ENCODE measurements at places on chromosomes 12 and 14.

DNA sequence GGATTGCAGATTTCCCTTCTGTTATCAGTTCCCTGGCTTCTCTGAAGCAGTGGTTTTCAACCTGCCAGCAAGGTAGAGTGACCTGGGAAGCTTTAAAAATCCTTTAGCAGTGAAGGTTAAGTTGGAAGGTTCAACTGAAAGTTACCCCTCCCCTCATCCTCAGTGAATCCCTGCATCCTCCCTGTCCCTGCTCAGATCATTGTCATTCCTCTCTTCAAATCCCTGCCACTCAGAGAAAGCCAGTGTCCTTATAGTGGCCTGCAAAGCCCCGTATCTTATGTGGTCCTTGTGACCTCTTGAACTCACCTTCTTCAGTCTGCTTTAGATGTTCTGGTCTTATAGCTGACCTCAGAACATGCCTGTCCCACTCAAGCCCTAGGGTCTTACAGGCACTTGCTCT, 53.6 kb downstream of the PPM1A start:
- DNase-seq = no peak

GRCh38 chr12:56816491-56816890, 53.4 kb downstream of the HSD17B6 start:
- DNase-seq = no peak

- no peak for DNase-seq
These were observed 23.6 kb upstream of the ADAM20 start for GRCh38 chr14:70558356-70558755.

- DNase-seq = peak; percentile 97
These were observed 110.4 kb downstream of the ZFP36L1 start for GRCh38 chr14:68682166-68683103.

- DNase-seq = peak; percentile 82
These were observed 55.2 kb downstream of the GALNT4 start for GRCh38 chr12:89469361-89469760.

- DNase-seq = peak; percentile 91
These were observed at the start of gene BCL2L2 for GRCh38 chr14:23306412-23307145. Gene BCL2L2 (plus strand): TSS chr14:23306833. CDS start chr14:23307768, 935 bp downstream.

DNA sequence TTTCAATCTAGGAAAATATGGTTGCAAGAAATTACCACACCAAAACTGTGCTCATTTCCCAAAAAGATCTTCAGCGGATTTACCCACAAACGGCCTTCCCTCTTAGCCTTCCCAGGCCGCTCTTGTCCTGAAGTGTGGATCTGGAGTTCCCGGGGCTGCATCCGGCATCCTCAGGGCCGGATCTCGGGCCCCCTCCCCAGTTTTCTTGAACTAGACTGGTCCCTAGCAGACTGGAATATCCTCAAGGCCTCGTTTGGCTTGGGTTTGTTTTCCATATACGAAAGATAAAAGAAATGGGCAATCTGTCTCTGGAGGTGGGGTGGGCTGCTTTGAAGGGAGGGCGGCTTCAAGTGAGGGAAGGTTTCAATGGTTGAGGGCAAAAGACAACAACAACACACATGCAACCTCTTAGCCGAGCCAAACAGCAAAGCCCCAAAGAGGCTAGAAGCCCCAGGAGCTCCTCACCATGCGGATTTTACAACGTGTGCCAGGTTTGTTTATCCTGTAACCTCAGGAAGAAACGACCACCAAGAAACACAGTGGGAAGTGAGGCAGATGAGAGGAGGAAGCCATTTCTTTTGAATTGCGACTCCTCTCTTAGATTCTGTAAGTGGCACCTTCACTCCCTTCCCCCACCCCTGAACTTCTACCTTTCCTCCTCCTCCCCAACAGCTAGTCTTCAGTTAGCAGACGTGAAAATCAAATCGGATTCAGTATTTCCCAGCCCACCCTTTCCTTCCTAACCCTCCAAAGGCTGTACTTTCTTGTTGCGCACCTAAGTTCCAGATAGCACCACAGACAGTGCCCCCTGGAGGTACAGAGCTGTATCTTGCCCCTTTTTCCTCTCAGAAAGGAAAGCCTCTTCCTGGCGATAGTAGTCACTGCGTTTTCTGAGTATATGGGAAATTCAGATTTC, 2.6 kb downstream of the MYF6 start:
- no peak for DNase-seq

GRCh38 chr12:47758834-47759690, at the start of gene RAPGEF3:
Gene RAPGEF3 (minus strand): TSS chr12:47758880. CDS start chr12:47758556, 324 bp downstream.
- peak; percentile 83 for DNase-seq

DNA sequence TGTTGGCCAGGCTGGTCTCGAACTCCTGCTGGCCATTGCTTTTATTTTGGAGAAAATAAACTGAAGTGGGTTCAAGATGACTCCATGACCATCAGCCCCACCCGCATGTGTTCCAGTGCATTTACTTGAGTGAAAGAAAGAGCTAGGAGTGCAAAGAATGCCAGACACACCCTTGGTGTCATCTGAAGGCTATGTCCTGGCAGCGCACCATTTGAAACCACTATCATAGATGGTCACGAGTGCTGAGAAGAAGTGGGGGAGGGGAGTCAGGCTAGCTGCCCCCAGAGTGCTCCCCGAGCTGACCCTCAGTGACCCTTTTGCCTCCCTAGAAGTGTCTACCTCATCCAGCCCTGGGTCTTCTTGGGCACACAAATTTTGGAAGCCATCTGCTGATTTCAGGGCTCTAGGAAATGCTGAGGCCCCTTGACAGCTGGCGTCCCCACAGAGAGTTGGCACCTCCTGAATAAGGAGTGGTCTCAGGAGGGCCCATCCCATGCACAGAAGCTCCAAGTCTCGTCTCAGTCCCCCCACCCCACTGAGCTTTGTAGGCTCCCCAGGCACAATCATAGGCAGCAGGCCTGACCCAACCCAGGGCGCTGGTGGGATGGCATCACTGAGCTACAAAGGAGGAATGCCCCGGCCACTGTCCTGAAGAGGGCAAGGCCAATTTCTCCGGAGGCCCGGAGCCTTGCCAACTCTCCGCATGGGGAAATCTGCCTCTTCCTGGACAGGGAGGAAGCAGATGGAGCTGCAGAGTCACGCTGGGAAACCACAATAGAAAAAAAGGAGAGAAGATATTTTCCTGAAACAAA, 28.0 kb downstream of the PXN start:
- DNase-seq = peak; percentile 81

DNA sequence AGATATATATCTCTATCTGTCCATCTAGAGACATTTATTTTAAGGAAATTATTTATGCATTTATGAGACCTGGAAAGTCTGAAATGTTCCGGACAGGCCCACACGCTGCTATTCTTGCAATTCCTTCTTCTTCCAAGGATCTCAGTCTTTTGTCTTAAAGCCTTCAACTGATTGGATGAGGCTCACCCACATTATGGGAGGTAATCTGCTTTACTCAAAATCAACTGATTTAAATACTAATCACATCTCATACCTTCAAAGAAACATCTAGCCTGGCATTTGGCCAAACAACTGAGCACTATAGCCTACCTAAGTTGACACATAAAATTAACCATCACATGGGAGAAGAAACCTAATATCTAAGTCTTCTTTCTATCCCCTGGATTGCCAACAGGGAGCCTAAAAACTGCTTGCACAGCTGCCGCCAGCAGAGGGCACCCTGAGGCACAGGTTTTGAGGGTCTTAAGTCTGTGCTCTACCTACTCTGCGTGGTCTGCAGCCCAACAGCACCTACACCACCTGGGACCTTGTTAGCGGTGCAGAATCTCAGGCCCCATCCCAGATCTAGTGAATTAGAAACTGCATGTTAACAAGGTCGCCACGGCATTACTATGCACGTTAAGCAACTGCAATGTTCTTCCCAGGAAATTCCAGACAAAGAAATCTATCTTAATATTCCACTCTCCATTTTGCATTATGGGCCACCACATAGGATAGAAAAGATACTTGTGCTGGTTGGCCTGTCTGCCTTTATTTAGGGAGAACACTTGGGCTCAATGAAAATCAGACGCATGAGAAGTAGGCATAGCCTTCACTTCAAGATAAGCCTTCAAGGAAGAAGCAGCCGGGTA, 249.7 kb downstream of the FOXG1 start:
- DNase-seq = peak; percentile 57

DNA sequence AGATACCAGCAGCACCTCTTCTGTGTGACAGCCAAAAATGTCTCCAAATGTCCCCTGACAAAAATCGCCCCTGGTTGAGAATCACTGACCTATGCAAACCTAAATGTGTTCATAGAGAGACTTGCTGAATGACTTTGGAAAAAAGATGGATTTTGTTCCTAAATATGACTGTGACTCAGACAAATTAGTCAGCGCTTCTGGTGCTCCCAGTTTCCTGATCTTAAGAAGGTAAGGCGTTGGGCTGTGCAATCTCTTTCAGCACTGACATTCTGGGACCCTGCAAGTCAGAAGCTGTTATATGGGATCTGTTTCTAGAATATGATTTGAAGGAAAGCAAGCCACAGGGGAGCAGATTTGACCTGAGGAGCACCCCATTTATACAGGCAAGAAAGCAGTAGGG, 90.6 kb upstream of the PWP1 start:
- DNase-seq = peak; percentile 52

GRCh38 chr12:26018926-26019325, 60.4 kb downstream of the RASSF8 start:
- DNase-seq = peak; percentile 60

GRCh38 chr12:1972260-1972659, 32.0 kb downstream of the DCP1B start:
- DNase-seq = peak; percentile 56

DNA sequence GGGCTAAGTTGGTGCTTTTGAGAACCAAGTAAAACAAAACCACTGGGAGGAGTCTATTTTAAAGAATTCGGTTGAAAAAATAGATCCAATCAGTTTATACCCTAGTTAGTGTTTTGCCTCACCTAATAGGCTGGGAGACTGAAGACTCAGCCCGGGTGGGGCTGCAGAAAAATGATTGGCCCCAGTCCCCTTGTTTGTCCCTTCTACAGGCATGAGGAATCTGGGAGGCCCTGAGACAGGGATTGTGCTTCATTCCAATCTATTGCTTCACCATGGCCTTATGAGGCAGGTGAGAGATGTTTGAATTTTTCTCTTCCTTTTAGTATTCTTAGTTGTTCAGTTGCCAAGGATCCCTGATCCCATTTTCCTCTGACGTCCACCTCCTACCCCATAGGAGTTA, 1.8 kb upstream of the RAB5B start:
- peak; percentile 84 for DNase-seq

DNA sequence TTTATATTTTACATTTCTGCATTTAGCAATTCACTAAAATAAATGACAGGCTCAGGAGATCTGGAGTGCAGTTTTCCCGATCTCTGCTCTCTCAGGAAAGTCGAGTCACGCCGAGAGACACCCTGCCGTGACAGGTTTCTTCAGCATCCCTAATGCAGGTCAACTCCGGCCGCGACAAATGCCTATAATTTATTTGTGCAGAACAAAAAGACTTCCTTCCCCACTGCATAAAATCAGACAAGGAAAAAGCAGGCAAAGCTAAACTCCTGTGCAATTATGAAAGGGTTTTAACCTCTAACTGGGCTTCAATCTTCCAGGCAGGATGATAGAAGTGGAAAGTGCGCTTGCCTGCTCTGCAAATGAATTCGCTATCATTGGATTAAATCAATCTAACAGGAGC, 28.1 kb downstream of the SPRING1 start:
- DNase-seq = no peak

DNA sequence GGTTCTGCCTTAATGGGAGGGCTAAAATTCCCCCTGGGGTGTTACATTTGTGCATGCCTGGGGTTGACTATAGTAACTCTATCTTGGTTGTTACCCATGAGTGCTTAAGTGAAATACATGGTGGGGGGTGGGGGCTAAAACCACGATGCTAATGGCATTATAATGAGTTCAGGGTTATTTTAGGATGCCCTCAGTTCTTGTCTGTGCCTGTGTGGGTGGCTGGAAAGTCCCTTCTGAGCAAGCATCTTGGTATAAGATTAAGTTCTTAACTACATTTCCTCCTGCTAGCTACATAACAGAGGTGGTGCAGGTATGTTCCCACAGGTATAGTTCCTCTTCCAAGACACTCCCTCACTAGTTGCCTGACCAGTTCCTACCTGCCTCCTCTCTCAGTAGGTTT, 822.3 kb downstream of the LRFN5 start:
- no peak for DNase-seq

DNA sequence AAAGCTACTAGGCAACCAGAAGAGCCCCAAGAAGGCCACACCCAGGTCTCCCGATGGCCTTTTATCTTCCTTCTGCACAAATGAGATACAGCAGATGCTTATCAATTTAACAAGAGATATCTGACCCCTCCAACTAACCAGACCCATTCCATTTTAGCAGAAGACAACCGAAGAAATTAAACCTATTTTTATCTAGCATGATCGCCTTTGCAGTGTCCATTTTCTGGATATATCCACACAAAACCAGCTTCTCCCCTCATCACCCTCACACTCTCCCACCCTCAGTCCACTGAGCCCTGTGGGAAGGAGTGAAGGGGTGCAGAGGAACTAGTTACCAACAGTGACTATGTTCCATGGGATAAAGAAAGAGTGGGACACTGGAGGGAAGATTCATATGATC, 20.9 kb upstream of the DHRS4 start:
- DNase-seq = no peak

DNA sequence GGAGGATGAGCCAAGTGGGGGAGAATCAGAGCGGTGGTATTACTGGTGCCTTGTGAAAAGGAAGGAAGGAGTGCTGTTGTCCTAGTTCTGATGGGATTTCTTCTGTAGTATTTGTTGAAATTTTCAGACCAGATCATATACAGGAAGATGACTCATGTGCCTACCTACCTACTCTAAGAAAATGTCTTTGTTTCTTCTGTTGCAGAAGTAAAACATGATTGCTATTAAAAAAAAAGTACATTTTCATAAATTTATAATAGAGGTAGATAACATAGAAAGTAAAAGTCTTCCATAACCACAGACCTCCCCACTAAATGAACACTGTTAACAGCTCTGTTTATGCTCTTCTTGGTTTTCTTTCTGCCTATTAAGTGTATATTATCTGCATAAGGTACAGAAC, 26.9 kb downstream of the SAMD4A start:
- DNase-seq = peak; percentile 79

DNA sequence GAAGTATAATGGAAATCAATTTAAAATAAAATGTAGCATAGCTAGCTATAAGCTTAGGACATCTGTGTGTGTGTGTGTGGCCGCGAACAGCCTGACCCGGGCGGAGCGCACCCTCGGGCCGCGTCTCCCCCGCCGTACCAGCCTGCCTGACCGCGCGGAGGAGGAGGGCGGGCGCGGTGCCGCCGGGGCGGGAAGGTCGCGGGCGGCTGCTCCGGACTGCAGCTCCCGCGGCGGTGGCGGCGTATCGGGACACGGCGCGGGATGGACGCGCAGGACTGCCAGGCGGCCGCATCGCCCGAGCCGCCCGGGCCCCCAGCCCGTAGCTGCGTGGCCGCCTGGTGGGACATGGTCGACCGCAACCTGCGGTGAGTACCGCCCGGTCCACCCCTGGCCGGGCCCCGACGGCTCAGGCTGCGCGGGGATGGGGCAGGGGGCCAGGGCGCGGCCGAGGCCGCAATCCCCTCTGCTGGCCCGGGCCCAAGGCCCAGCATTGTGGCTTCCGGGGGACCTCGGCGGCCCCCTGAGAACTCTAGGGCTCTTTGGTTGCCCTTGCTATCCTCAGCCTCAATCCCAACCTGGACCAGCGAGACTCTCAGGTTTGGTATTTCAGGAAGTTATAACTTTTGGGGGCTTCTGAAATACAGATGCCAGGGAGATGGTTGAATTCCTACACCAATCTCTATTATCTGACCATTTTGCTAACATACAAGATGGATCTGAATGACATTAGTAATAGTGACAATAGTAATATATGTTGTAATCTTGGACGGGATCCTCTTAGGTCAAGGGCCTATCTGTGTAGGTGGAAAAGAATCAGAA, at the start of gene ABHD12B:
Gene ABHD12B (plus strand): TSS at position 140 of the 819 bp plus-strand sequence. CDS start 122 bp downstream, at position 262.
- peak; percentile 12 for DNase-seq

- no peak for DNase-seq
These were observed 272.4 kb upstream of the RTL1 start for GRCh38 chr14:101175731-101176534.

Measured in iris pigment epithelial cell (primary cell).